ENCODE measurements at places on chromosomes 2 and 18. TPM values are rescaled to one million over a fixed set of nuclear protein-coding genes. Genes with fewer than 3 reads are reported as not detected.

- H3K4me1 ChIP-seq, result peaks cover 6% of the 10 kb centered on the region
- H3K27me3 ChIP-seq, result no peaks in the 10 kb centered on the region
- peak overlapping the region; percentile 72 for H3K4me3 ChIP-seq
- peak; percentile 76 for DNase-seq
These were observed 16.5 kb upstream of the PSD4 start for GRCh38 chr2:113157118-113157896.

DNA sequence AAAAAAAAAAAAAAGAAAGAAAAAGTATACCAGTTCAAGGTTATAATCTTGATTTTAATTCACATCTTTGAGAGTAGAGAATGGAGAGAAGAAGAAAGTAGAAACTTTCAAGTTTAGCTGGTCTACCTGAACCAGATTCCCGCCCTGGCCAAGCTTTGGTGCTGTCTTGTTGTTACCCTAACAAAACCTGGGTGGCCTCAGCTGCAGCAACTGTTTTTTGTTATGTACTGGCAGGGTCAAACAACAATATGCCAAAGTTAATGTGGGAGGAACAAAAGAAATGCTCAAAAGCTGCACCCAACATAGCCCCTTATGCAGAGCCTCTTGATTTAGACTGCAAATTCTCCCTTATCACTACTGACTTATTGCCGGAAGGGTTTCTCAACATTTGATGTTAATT is 165.3 kb upstream of the TFPI start:
- DNase-seq, result no peak
- H3K4me1 ChIP-seq, result no peaks in the 10 kb centered on the region
- no peak overlapping the region for H3K27ac ChIP-seq
- H3K4me3 ChIP-seq, result no peak overlapping the region

DNA sequence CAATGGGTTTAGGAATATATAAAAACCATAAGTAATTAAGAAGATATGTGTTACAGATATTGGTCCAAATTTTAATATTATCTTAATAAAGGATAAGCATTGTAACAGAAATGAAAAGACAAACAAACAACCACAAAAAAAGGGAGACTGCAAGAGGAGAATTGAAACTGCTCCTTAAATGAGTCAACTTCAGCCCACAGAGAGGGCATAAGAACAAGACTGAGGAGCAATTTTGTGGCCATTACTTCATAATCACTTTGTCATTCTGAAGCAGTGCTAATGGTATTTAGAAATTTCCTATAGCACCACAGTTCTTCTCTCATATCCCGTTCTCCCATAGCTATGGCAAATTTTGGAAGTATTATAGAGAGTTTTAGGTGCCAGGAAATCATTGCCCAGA is 193.2 kb upstream of the HNMT start:
- H3K27ac ChIP-seq, result no peak overlapping the region
- H3K27me3 ChIP-seq, result no peaks in the 10 kb centered on the region
- no peaks in the 10 kb centered on the region for H3K4me1 ChIP-seq
- no peaks in the 10 kb centered on the region for H3K36me3 ChIP-seq

DNA sequence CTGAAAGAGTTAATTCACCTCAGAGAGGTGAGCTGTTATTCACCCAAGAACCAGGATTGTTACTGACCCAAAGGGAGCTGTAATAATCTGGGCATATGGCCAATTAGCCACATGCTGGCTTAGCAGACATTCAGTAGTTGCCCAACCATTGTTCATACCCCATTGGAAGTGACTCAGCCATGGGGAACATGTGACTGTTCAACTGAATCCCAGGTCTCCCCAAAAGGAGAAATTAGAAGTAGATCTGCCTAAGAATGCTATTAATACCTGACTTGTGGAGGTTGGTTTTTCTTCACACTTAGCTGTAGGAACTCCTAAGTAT is 272.6 kb upstream of the UBE2E3 start:
- no peak overlapping the region for H3K27ac ChIP-seq
- H3K4me1 ChIP-seq, result no peaks in the 10 kb centered on the region
- H3K27me3 ChIP-seq, result no peaks in the 10 kb centered on the region
- no peak overlapping the region for H3K4me3 ChIP-seq
- peak; percentile 22 for DNase-seq

- H3K36me3 ChIP-seq, result no peaks in the 10 kb centered on the region
- H3K27ac ChIP-seq, result no peak overlapping the region
- H3K4me3 ChIP-seq, result no peak overlapping the region
- DNase-seq, result no peak
- no peaks in the 10 kb centered on the region for H3K27me3 ChIP-seq
These were observed 15.6 kb downstream of the PLCD4 start for GRCh38 chr2:218623366-218623705.

- DNase-seq, result no peak
- H3K36me3 ChIP-seq, result peaks cover 8% of the 10 kb centered on the region
- no peak overlapping the region for H3K4me3 ChIP-seq
- H3K27me3 ChIP-seq, result no peaks in the 10 kb centered on the region
- H3K27ac ChIP-seq, result no peak overlapping the region
These were observed 37.5 kb downstream of the PSME4 start for GRCh38 chr2:53933329-53933728.

- no peaks in the 10 kb centered on the region for H3K27me3 ChIP-seq
- no peaks in the 10 kb centered on the region for H3K4me1 ChIP-seq
- H3K27ac ChIP-seq, result no peak overlapping the region
- no peak overlapping the region for H3K4me3 ChIP-seq
- DNase-seq, result no peak
These were observed 265.5 kb downstream of the RPRM start for GRCh38 chr2:153213022-153213421.

DNA sequence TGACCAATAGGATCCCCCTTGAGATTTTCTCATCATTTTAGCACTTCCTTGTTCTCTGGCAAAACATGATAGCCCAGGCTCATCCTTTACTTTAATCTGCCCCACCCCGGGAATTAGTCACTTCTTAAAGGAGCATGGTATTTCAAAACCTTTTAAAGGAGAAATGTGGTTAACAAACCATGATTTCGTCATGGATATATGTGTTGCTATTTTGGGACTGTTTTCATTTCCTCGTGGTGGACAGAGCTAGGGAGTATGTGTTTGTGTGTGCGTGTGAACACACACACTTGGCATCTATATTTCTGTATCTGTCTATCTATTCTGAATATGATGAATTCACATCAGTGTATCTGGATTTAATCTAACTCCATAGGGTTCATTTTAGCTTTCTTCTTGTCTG is 128.1 kb downstream of the BIRC6 start:
- no peaks in the 10 kb centered on the region for H3K4me1 ChIP-seq
- H3K4me3 ChIP-seq, result no peak overlapping the region
- H3K36me3 ChIP-seq, result peaks cover 11% of the 10 kb centered on the region
- no peak overlapping the region for H3K27ac ChIP-seq
- no peak for DNase-seq
- H3K27me3 ChIP-seq, result no peaks in the 10 kb centered on the region

- H3K4me3 ChIP-seq, result no peak overlapping the region
- H3K27ac ChIP-seq, result no peak overlapping the region
- H3K4me1 ChIP-seq, result no peaks in the 10 kb centered on the region
- no peaks in the 10 kb centered on the region for H3K27me3 ChIP-seq
- no peaks in the 10 kb centered on the region for H3K36me3 ChIP-seq
These were observed 336.3 kb downstream of the NYAP2 start for GRCh38 chr2:225735844-225736243.

DNA sequence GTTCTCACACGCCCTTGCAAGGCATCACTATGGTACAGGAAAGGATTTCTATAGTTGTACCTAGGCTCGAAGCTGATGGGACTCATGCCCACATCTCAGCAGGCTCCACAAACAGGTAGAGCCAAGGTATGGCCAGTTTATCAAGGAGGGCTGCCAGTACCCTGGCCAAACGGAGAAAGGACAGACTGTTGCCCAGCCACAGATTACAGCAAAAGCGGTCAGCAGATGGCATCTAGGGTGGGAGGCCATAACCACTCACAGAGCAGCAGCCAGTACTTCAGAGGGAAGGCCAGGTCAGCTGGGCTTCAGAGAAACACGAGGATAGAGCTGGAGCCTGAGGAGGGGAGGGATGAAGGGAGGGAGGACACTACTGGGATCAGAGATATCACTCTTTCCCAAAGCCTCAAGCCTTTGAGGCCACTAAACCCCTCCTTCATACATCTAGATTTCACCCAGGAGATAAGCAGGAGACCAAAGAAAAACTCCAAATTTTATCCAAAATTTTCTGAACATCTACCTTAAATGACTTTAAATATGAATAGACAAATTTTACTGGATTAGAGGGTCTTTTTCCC is 904.2 kb upstream of the NXPH2 start:
- H3K4me3 ChIP-seq, result no peak overlapping the region
- no peaks in the 10 kb centered on the region for H3K27me3 ChIP-seq
- DNase-seq, result no peak
- no peak overlapping the region for H3K27ac ChIP-seq

- H3K27me3 ChIP-seq, result no peaks in the 10 kb centered on the region
- peak overlapping the region; percentile 33 for H3K4me3 ChIP-seq
- no peak overlapping the region for H3K27ac ChIP-seq
- DNase-seq, result no peak
- no peaks in the 10 kb centered on the region for H3K36me3 ChIP-seq
- no peaks in the 10 kb centered on the region for H3K4me1 ChIP-seq
These were observed 71.2 kb downstream of the PLB1 start for GRCh38 chr2:28567061-28567471.

- H3K36me3 ChIP-seq, result no peaks in the 10 kb centered on the region
- DNase-seq, result no peak
- H3K4me3 ChIP-seq, result no peak overlapping the region
- no peak overlapping the region for H3K27ac ChIP-seq
- no peaks in the 10 kb centered on the region for H3K4me1 ChIP-seq
These were observed 214.2 kb downstream of the BCL11A start for GRCh38 chr2:60339286-60339685.

GRCh38 chr2:237696461-237696860 is 69.1 kb downstream of the LRRFIP1 start:
- DNase-seq, result no peak
- no peaks in the 10 kb centered on the region for H3K27me3 ChIP-seq
- H3K27ac ChIP-seq, result peak overlapping the region; percentile 98

DNA sequence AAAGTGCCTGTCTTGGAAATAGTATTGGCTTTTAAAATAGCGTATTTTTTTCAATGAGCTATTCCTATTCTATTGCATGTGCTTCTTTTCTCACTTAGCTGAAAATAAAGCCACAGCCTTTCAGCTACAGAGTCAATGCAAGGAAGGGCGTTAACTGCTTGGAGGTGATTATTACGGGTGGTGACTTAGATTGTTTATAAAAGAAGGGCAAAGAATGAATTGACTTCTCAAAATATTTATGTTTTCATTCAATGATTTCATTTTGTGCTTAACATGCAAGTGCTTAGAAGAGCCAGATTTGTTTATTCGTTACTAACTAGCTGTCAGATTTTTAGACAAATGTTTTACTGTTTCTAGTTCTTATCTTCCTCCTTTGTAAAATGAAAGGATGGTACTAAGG is 2.8 kb upstream of the CHN1 start:
- H3K36me3 ChIP-seq, result no peaks in the 10 kb centered on the region
- no peak overlapping the region for H3K4me3 ChIP-seq
- DNase-seq, result no peak

DNA sequence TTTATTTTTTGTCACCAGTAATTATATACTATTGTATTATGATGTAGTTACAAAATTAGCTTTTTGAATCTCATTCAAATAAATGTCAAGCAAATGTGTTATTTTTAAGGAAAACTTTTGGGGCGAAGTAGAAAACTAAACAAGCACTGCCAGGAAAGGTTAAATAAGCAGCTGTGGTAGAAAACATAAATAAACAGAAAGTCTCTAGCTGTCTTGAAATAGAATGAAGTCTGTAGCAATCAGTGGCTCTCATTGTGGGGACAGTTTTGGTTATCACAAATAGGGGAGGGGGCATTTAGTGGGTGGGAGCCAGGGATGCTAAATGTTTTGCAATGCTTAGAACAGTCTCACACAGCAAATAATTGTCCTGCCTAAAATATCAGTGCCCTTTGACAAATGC is 3.4 kb downstream of the INSIG2 start:
- H3K27me3 ChIP-seq, result no peaks in the 10 kb centered on the region
- DNase-seq, result no peak
- H3K27ac ChIP-seq, result no peak overlapping the region
- H3K4me3 ChIP-seq, result no peak overlapping the region
- no peaks in the 10 kb centered on the region for H3K36me3 ChIP-seq
- no peaks in the 10 kb centered on the region for H3K4me1 ChIP-seq

GRCh38 chr2:16126517-16127275 is 186.3 kb downstream of the MYCN start:
- no peaks in the 10 kb centered on the region for H3K27me3 ChIP-seq
- H3K27ac ChIP-seq, result no peak overlapping the region
- no peak overlapping the region for H3K4me3 ChIP-seq
- H3K36me3 ChIP-seq, result no peaks in the 10 kb centered on the region
- peak; percentile 15 for DNase-seq
- H3K4me1 ChIP-seq, result peaks cover 7% of the 10 kb centered on the region

- H3K4me1 ChIP-seq, result no peaks in the 10 kb centered on the region
- DNase-seq, result no peak
- H3K27ac ChIP-seq, result no peak overlapping the region
These were observed 186.7 kb upstream of the SIX2 start for GRCh38 chr2:45195916-45196315.

Gene PSTPIP2
- 3.8 TPM for total RNA-seq

Gene ATP6V1B1
- not detected for total RNA-seq

Gene SLC19A3
- total RNA-seq, result 6.4 TPM

Gene KCNJ13
- total RNA-seq, result not detected

Gene ANKRD30B
- 0.32 TPM for total RNA-seq

Gene EGR4
- total RNA-seq, result not detected

Gene DUSP2
- 1.6 TPM for total RNA-seq

Gene DBI
- total RNA-seq, result 275 TPM

Gene GCG
- 55.8 TPM for total RNA-seq

Gene SCYGR8
- total RNA-seq, result not detected
